ENCODE measurements at places on chromosomes 12 and 14.

- no peak for DNase-seq
Measured at GRCh38 chr12:130911193-130911592, 39.3 kb downstream of the RAN start.

DNA sequence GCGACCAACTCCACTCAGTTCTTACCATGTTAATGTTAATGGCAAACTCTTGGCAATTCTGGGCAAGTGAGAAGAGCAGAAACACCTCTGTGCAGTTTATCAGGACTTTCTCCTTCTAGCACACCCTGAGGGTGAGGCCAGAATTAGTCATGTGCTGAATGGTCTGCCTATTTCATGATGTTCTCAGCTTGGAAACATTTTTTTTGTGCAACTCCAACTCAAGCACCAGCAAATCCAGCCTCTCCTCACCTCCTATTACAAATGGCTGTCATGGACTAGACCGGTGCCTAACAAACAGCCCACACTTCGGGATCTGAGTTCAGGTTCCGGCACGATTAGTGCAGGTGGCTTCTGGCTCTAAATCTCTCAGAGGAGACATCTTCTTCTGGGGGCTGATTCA lies 246.0 kb downstream of the ZFP36L1 start:
- DNase-seq, result peak; percentile 65

- DNase-seq, result no peak
Measured at GRCh38 chr14:101518611-101519473, 42.5 kb upstream of the DIO3 start.

DNA sequence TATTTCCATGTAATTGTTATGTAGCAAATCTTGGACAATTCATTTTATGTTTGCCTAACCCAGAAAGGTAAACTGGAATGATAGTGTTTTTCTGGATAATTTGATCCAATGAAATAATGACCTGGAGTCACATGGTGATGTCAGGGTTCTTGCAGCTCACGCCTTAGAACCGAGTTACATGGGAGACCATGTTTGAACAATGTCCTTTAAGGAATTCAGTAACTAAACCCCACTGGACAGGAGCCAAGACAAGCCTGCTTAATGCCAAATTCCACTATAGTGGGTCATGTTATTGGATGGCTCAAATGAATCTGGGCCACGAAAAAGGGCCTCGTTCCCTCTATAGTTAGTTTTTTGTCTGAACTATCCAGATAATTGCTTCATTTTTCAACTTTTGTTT lies 255.8 kb upstream of the HMGA2 start:
- DNase-seq, result no peak

DNA sequence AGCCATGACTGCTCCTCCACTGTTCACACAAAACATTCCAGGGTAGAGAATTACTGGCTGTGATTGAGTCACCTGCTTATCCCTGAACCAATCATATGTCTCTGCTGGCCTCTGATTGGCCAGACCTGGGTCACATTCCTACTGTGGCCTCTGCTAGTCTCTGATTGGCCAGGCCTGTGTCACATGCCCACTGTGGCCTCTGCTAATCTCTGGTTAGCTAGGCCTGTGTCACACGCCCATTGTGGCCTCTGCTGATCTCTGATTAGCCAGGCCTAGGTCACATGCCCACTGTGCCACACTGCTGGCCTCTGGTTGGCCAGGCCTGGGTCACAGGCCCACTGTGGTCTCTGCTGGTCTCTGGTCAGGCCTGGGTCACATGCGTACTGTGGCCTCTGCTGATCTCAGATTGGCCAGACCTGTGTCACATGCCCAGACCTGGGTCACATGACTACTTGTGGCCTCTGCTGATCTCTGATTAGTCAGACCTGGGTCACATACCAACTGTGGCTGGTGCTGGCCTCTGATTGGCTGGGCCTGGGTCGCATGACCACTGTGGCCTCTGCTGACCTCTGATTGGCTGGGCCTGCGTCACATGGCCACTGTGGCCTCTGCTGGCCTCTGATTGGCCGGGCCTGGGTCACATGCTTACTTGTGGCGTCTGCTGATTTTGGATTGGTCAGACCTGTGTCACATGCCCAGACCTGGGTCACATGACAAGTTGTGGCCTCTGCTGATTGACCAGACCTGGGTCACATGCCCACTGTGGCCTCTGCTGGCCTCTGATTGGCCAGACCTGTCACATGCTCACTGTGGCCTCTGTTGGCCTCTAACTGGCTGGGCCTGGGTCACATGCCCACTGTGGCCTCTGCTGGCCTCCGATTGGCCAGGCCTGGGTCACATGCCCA lies 251.6 kb downstream of the SLC15A4 start:
- no peak for DNase-seq

GRCh38 chr12:49655595-49656236 lies 32.4 kb downstream of the PRPF40B start:
- no peak for DNase-seq

- DNase-seq, result no peak
Measured at GRCh38 chr14:75725481-75725880, 64.4 kb downstream of the TTLL5 start.
